ENCODE measurements at places on chromosomes 16 and 17.

GRCh38 chr17:40503154-40503553 is 1.7 kb upstream of the TNS4 start:
- DNase-seq = no peak

DNA sequence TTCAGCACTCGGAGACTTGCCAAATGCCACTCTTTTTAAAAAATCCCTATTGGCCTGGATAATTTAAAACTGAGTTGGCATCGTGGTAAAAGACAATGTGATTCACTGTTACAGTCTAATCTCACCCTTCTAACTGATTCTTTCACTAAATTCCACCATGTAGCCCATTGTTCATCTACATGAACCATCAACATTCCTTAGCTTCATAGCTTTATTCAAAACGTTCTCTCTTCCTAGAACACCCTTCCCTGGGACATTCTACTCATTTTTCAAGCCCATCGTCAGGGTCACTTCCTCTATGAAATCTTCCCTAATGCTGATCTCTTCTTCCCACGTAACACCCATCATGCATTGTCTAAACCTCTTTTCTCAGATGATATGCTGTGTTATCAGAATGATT is 15.7 kb upstream of the SHISA9 start:
- no peak for DNase-seq

DNA sequence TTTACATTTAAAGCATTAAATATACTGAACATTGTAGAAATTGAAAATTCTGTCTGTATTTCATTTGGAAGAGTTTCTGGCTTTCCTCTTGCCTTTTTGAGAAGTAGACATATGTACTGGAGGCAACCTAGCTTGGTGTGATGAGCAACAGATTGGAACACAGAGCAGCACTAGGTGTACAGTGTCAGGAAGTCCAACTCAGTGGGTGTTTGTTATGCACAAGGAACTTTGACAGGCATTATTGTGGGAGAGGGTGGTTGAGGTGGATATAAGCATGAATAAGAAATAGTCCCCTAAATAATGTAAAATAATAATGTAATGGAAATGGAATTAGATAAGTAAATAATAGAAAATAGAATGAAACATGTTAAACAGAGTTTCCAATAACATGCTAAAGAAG is 58.1 kb downstream of the PPM1E start:
- DNase-seq = no peak

DNA sequence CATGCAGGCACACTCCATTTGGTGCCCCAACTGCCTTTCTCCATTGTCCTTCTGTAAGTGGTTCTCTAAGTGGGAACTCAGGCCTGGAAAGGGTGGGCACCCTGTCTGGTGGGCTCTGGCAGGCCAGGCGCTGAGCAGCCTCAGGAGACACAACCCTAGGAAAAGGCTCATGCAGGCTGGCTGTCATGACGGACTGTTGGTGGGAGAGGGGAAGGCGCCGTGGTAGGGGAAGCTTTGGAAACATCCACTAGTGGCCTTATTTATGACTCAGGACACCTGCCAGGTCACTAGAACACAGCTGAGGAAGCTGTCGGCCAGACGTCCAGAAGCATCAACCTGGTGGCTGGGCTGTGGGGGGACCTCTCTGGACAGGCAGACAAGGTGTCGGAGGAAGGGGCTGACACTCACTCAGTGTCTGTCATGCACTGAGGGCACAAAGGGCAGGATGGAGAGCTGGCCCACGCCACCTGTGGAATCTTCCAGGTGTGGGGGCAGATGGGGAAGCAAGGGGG is 216.0 kb downstream of the SEC14L1 start:
- no peak for DNase-seq

DNA sequence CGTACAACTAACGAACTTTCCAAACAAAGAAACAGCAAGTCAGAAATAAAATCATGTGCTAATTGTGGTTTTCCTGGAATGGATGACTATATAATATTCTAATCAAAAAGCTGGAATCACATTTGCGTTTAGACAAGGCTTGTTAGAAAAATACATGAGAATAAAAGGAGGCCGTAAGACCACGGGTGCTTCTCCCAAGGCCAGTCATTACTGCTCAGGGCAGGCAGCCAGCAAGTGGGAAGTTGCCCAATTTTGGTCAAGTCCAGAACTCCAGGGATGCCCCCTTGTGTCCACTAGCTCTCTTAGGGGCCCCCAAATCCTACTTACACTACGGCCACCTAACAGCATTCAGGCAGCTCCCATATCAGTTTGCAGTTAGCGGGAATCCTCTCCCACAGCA is 25.9 kb upstream of the LYRM9 start:
- no peak for DNase-seq

- no peak for DNase-seq
Measured at GRCh38 chr17:38417210-38417951, 10.9 kb upstream of the ARHGAP23 start.

- DNase-seq = no peak
Measured at GRCh38 chr17:5065227-5065744, 13.0 kb upstream of the ZFP3 start.

GRCh38 chr17:42797067-42798007 is 1.2 kb downstream of the COA3 start:
- no peak for DNase-seq

DNA sequence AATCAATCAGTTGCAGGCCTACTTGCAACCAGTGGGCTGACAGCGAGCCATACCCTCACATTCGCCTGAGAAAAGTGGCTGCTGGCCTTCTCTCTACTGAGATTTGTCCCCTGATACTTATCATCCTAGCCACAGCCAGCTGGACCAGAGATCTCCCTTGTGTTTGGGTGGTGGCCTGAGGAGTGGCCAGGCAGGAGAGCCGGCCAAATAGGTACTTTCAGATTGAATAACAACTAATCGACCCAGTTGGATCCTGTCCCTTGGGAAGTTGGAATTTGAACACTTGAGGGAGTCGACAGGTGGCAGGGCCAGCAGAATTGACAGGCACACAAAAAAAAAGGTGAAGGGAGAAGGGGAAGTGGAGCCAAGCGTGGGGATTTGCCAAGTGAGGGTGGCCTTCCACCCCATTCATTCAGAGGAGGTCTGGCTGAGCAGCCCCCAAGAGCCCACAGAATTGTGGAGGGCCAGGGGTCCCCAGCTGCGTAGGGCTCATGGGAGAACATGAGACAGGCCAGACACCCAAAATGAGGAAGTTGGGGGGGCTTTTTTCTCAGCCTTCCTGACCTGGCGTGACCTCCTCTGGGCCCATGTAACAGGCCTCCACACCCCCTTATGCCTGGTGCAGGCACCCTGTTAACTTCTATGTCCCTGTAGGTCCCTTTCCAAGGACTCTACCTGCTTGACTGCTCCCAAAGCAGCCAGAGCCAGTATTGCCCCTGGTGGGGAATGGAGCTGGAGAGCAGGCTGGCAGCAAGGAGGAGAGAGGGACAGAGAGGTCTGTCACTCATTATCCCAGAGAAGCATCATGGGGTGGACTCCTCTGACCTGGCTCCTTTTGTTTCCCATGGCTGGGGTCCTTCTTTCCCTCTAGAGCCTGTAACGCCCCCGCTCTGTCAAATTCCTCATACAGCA is 2.9 kb upstream of the RANGRF start:
- no peak for DNase-seq

DNA sequence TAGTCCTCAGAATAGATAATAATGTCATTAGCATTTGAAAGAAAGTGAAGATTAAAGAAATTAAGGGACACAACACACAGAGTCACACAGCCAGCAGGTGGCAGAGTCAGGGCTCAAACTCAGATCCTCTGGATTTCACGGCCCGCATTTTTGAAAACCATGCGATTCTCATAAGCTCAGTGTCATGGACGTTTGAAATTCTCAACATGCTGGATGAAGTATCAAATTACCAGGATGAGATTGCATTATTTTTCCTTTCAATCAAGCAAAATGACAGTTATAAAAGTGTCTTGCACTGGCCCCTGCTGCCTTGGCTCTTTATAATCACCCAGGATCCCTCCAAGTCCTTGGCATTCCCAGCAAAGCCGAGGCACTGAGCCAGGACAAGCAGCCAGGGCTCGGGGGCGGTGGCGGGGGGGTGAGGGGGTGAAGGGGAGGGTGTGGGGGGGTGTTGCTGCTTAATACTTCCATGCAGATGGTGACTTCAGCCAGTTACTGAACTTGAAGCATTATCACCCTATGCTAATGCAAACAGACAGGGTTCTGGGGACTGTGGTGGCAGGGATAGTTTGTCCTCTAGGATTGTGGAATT is 6.6 kb upstream of the BMERB1 start:
- DNase-seq = peak; percentile 57

- peak; percentile 87 for DNase-seq
Measured at GRCh38 chr16:70395345-70395901, 43.5 kb downstream of the ST3GAL2 start.

DNA sequence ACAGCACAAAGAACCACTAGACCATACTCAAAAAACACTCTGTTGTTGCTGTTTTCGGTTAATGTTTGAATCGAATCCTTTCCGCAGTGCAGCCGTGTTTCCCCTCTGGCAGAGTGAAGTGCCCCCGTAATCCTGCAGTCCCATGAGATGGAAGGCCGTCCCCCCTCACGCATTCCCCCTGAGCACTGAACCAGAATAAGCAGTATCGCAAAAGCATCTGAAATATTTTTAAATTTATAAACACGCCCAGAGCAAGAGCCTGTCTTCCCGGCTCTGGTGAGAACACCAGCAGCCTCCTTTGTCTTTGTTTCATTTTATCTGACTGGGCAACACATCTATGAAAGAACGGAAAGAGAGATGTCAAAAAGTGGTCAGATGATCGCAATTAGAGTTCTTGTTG is 121.0 kb upstream of the ADAMTS18 start:
- no peak for DNase-seq

- no peak for DNase-seq
Measured at GRCh38 chr16:1182950-1183907, 30.3 kb downstream of the CACNA1H start.

GRCh38 chr17:29504711-29505110 is 62.1 kb downstream of the ABHD15 start:
- DNase-seq = no peak

- no peak for DNase-seq
Measured at GRCh38 chr17:62822080-62822904, 14.2 kb upstream of the MARCHF10 start.

- DNase-seq = no peak
Measured at GRCh38 chr16:2275476-2276367, 7.8 kb upstream of the RNPS1 start.

GRCh38 chr17:67532326-67532871 is 155.3 kb downstream of the PITPNC1 start:
- DNase-seq = no peak

DNA sequence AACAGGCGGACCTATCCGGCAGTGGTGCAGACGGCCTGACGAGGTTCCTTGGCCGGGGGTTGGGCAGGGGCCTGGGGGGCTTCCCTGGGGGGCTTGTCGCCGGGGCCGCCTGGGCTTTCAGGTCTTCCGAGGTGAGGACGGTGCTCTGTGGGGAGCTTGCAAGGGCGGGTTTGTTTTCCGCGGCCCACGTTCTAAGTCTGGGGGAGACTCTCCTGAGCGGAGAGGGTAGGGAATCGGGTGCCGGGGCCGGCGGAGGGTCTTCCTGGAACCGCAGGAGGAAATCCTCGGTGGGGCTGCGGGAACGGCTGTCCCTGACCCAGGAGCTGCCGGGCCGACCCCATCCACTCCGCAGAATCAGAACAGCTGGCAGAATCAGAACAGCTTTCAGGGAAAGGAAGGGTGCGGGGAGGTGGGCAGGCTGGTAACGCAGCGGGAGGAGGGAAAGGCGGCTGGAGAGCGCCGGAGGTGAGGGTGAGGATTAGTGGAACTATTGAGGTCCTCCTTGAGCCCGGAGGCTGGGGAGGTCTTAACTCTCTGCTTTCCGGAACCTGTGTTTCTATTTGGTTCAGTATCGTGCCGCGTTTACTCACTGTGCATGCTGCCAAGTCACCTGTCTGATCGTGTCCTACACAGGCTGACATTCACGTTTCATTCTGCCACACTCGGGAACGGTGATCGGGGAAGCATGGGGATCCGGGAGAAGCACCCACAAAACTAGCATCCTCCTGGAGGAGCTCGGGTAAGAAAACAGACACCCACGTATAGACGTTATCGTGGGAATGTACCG is 28.9 kb downstream of the CPSF4L start:
- DNase-seq = peak; percentile 51

DNA sequence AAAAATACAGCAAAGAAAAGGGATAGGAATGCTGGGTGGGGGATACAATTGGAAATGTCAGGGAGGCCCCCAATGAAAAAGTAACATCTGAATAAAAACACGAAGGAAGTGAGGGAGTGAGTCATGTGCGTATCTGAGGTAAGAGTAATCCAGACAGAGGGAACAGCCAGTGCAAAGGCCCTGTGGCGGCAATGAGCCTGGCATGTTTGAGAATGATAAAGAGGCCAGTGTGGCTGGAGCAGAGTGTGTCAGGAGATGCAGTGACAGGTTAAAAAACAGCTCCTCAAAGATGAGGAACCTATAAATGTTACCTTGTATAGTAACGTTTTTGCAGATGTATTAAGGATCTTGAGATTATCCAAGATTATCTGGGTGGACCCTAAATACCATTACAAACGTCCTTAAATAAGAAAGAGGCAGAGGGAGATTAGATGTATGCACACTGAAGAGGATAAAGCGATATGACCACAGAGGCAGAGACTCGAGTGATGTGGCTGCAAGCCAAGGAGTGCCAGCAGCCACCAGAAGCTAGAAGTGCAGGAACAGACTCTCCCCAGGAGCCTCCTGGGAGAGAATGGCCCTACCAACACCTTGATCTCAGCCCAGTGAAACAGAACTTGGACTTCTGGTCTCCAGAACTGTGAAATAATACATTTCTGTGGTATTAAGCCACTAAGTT is 17.8 kb upstream of the SLC35B1 start:
- DNase-seq = no peak

DNA sequence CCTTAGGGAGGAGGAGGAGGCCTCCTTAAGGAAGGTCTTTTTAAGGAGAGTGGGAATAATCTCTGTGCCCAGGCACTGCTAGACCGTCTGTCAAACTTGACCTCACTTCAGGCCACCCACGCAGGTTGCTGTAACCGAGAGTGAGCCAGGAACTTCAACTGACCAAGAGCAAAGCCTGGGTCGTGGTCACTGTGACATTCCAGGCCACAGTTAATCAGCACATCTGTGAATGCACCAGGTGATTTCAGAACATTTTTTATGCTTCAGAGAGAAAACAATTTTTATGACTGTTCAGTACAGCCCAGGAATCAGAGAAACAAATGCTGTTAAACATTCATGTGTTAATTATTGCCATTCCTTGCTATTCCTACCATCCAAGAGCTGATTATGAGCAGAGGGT is 226.6 kb upstream of the ASIC2 start:
- DNase-seq = no peak

DNA sequence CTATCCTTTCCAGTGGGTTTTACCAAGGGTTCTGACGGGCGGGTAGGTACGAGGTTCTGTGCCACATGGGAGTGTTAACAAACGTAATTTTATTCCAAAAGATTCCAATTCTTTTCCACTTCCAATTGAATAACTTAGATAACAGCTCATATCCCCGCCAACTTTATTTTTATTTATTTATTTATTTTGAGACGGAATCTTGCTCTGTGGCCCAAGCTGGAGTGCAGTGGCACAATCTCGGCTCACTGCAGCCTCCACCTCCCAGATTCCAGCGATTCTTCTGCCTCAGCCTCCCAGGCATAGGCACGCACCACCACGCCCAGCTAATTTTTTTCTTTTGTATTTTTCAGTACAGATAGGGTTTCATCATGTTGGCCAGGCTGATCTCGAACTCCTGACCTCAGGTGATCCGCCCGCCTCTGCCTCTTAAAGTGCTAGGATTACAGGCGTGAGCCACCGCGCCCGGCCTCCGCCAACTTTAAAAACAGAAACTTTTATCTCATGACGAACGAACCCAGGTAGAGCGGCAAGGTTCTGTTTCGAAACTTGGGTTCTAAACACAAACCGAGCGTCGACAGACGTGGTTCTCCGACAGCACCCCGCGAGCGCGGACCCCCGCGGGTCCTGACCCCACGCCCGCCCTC is 613 bp downstream of the ECI1 start:
- peak; percentile 71 for DNase-seq

GRCh38 chr17:50848711-50849110 is 13.3 kb downstream of the WFIKKN2 start:
- no peak for DNase-seq

Measured in mucosa of descending colon (tissue), 3 donors.